ENCODE measurements at places on chromosomes 1 and 21.

DNA sequence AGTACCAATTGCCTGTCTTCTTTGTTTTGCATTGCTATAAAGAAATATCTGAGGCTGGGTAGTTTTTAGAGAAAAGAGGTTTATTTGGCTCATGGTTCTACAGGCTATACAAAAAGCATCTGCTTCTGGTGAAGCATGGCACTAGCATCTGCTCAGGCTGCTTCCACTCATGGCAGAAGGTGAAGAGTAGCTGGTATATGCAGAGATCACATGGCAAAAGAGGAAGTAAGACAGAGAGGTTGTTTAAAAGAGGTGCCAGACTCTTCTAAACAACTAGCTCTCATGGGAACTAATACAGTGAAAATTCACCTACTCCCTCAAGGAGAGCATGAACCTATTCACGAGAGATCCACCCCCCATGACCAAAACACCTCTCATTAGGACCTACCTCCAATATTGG is 56.7 kb upstream of the GUCA2B start:
- no peak for DNase-seq

GRCh38 chr21:42815217-42815616 is 64.1 kb downstream of the WDR4 start:
- DNase-seq, result no peak

GRCh38 chr1:31583995-31584868 is 7.9 kb downstream of the TINAGL1 start:
- DNase-seq, result no peak

DNA sequence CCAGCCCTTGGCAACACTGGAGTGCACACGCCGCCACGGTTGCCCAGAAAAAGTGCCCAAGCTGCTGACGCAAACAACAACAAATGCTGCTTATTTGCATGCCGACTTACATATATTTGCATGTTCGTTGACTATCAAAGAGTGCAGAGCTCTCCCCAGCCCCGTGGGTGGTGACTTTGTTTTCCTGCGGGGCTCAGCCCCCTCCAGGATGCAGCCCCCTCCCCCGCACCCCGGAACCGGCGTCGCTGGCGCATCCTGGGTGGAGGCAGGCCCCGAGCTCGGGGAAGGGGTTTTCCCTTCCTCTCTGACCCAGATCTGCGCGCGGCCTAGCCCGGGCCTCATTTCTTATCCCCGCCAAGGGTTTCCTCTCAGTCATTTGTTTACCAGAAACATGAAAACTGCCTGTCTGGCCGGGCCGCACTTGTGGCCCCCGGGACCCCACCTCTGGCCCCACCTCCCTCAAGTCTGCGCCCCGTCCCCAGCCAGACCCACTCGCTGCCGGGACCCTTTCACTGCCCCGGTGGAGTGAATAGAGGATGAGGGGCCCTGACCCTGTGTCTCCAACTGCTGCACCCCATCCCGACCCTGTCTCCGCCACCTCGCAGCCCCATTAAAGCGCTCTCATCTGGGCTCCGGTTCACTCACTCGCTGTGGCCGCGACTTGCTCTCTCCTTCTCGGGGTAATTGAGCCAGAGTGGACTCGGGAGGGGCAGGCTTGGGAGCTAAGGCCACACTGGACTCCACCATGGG is 5.5 kb downstream of the TNFRSF25 start:
- no peak for DNase-seq

DNA sequence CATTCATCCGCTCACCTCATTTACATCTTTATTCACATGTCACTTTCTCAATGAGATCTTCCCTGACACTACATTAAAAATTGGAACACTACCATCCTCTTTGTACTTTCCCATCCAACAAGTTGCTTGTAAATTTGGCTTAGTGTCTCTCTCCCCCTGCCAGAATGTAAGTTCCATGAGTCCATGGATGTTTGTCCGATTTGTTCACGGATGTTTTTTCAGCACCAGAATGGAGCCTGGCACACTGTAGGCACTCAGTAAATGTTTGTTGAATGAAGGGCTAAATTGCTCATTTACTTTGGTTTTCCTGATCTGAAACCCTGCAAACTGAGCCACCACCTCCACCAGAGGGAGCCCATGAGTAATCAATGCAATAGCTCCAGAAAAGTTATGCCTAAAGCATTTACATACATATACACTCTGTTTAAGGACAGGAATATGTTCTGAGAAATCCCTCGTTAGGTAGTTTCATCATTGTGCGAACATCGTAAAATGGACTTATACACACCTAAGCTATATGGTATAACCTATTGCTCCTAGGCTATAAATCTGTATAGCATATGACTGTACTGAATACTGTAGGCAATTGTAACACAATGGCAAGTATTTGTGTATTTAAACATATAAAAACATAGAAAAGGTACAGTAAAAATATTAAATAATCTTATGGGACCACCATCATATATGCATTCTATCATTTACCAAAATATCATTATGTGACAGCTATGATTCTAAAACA is 2.8 kb upstream of the EYA3 start:
- peak; percentile 46 for DNase-seq

- DNase-seq, result no peak
Measured at GRCh38 chr1:229434005-229434640, at the start of gene ACTA1. ACTA1 (minus strand) TSS chr1:229434094; CDS start chr1:229433115, 979 bp downstream.

GRCh38 chr1:16063226-16063829 is 10.1 kb downstream of the FAM131C start:
- no peak for DNase-seq

DNA sequence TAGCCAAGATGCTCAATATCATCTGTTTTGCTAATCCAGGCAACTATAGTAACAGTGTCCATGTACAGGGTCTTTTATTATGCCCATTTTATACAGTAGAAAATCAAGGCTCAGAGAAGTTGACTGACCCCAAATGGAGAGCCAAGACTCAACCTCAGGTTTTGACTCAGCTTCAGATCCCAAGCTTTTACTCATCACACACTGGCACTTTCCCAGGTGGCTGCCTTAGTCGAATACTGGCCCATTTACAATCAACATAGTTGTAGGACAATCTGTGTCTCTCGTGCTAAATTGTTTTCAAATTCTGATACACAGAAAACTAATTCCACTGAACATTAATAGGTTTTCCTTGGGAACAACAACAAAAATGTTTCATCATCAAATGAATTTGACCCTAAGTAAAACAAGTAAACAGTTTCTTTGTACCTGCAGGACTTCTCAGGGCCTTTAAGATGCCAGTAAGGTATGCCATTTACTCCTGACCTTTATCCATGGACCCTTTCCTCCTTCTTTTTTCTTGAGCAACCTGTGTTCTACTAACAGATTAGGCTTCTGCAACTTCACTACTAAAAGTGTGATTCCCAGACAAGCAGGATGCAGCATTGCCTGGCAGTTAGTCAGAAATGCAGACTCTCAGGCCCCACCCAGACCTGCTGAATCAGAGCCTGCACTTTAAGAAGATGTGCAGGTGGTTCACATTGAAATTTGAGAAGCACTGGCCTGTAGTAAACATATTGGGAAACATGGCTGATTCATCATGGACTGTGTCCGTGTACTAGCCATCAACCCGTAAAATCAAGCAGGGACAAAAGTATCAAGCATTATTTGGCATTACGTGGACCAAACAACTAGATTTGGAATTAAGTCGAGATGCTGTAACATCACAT is 128.8 kb downstream of the RRAGC start:
- no peak for DNase-seq

DNA sequence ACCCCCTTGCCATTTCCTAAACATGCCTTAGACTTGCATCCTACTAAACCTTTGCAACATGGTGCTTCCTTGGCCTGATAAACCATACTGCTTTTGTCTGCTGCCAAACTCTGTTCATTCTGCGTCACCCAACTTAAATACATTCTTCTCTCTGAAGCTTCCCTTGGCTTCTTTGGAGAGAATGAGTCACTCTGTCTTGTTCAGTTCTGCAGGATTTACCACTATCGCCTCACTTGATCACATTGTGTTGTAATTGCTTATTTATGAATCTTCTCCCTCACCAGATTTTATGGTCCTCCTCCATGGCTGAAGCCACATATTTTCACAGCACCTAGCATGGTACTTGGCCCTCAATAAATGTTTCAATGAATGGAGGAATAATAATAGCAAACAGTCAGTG is 21.7 kb upstream of the TUT4 start:
- peak; percentile 60 for DNase-seq

GRCh38 chr1:3170561-3171453 is 101.8 kb downstream of the PRDM16 start:
- DNase-seq, result no peak

- DNase-seq, result no peak
Measured at GRCh38 chr21:43312751-43313169, 114.2 kb downstream of the SIK1 start.

All from HFF-Myc (cell line).